ENCODE measurements at places on chromosomes 2 and 18. TPM values are rescaled to one million over a fixed set of nuclear protein-coding genes. Genes with fewer than 3 reads are reported as not detected.

DNA sequence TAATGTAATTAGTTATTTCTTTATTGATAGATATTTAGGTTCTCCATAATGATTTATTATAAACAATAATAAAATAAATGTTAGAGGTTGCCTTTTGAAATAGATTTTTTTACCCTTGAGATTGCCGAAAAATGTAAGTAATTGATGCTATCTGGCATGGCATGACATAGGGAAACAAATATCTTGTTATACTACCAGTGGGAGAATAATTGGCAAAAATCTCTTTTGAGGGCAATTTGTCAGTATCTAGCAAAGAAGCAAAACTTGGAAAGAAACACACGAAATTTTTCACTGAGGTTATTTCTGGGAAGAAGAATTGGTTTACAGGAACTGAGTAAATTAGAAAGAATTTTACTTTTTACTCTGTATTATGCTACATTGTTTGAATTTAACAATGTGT, 547.2 kb upstream of the SETBP1 start:
- no peak for DNase-seq

- no peak for DNase-seq
Measured at GRCh38 chr18:32208023-32208422, 18.2 kb downstream of the MEP1B start.

DNA sequence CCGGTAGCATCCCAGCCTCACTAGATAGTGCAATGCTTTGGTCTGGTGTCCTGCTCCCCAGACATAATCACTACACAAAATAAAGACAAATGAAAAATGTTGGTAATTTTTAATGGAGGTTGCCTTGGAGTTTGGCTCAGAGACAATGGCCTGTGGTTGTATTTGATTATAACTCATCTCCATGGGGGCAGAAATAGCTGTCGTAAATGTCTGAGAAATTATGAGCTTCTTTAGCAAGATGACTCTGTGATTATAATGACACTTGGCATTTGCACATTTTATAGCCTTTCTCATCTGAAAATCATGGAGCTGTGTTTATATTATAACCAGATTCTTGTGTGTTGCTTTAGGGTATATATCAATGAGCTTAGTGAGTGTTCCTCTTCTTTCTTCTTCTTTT, 1779.7 kb upstream of the CELF4 start:
- no peak for DNase-seq

DNA sequence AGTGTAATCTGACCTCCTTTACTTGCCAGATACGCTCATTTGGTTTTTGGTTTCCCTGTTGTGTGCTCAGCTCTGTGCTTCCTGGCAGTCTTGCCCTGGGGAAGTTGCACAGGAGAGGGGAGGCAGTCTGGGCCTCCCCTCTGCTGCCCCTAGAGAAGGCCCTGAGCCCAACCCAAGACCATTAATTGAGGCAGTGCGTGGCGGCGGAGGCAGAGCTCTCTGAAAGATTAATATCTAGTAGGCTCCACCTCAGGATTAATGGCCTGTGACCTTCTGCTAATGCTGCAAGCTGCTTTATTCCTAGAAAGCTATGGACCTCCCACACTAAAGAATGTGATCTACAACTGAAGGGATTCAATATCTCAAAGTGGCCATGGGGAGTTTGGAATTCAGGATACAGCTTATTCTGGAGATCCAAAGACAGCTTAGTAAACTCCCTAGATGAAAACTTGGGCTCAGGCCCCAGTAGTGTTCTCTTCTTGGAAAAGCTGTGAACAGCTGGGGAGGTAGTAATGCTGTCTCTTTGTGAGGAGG, 41.4 kb upstream of the MAPRE2 start:
- no peak for DNase-seq

DNA sequence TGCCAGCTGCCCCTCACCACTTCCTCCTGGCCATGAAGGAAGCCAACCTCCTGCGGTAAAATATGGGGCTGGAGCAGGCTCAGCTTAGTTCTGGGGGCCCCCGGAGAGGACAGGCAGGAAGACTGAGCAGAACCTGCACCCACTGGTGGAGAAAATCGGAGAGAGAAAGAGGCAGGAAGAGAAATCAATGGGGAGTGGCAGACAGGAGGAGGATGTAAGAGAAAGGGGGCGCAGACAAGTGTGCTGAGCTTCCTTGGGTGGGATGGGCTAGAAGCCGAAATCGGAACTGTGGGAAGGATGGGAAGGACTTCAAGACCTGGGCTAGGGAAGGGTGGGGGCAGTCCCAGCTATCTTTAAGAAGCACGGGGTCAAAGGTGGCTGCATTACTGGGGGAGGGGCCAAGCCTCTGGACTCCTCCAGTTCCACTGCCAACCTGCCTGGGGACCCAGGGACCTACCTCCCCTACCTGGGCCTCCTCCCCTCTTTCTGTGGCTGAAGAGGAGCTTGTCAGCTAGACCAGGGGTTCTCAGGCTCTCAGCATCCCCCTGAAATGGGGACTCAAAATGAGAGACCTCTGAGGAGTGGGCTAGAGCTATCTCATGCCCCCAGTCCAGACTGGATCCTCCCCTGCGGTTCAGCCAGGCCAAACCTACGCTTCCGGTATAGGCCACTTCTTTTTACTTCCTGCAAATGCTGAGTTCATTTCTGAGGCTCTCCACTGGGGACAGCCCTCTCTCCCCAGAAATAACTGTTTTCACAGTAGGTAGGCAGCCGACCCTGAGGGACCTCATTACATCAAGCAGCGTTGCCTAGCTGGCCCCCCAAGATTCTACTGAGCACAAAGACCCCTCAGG, 33.6 kb upstream of the B3GNT7 start:
- no peak for DNase-seq

GRCh38 chr2:130870779-130871178, 34.1 kb downstream of the ARHGEF4 start:
- DNase-seq, result no peak

DNA sequence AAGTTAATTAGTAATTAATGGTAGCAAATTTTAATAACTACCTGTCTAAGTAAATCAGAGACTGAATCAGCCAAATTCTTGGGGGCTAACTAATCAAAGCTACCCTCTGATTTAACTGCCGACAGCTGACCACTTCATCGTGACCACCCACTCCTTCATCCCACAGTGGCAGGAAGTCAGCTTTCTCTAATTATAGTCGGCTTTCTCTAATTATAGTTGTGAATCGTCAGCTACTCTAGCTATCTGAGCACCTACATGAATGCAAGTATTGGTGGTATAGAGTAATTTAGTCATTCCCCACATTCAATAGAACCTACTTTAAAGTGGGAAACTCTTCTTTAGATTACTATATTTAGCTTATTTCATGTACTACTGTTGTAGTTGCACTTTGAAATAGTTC, 185.5 kb downstream of the PTGR3 start:
- DNase-seq, result no peak

- DNase-seq, result no peak
Measured at GRCh38 chr2:120778244-120778643, 42.6 kb downstream of the GLI2 start.

DNA sequence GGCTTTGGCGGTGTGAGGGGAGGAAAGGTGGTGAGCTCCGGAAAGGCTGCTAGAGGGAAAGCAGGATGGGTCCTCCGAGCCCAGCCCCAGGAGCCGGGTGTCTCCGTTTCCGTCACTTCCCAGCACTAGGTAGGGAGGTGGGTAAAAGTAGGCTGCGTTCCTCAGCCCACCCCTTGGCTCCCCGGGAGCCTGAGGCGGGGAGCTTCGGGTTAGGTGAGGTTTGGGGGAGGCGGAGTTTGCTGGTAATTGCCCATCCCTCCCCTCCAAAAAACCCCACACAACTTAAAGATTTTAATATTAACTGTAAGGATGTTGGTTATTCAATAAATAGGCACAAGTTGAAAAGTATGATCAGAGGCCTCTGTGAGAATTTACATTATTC, 552 bp upstream of the ATF2 start:
- DNase-seq, result no peak

- DNase-seq, result no peak
Measured at GRCh38 chr18:62614494-62614893, 91.7 kb downstream of the ZCCHC2 start.

DNA sequence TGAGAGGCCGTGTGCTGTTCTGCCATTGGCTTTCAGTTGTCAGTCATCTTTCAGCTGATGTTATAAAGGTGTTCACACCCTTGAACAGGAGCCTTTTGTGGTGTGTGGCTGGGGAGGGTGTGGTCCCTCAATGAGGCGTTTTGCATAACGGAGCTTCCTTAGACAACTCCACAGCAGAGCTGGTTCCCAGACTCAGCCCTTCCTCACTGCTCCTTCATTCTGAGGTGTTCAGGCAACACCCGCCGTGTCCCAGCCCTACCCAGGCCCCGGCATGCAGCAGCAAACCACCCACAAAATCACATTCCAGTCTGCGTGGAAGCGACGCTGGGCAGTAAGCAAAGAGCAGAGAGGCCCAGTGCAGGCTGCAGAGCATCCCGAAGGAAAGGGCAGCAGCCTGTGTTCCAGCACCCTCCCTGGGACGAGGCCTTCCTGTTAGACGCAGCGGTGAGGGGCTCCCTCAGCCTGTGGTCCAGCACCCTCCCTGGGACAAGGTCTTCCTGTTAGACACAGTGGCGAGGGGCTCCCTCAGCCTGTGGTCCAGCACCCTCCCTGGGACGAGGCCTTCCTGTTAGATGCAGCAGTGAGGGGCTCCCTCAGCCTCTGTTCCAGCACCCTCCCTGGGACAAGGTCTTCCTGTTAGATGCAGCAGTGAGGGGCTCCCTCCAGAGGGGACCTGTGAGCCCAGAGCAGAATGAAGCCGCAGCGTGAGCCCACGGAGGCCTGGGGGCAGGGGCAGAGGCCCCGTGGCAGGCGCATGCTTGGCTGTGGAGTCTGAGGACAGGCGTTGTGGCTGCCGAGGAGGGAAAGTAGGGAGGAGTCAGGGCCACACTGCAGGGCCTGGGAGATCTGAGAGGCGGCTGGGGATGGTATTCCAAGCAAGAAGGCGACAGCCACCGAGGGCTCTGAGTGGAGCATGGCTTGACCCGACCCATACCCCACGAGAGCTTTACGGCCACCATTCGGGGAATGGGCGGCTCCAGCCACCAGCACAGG, 201.8 kb upstream of the HDAC4 start:
- DNase-seq, result no peak

DNA sequence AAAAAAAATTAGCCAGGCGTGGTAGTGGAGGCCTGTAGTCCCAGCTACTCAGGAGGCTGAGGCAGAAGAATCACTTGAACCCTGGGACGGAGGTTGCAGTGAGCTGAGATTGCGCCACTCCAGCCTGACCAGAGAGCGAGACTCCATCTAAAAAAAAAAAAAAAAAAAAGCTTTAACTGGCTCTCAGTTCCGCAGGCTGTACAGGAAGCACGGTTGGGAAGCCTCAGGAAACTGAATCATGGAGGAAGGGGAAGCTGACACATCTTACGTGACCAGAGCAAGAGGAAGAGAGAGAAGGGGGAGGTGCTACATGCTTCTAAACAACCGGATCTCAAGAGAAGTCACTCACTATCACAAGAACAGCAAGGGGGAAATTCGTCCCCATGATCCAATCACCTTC, 505.6 kb upstream of the SLC8A1 start:
- no peak for DNase-seq

DNA sequence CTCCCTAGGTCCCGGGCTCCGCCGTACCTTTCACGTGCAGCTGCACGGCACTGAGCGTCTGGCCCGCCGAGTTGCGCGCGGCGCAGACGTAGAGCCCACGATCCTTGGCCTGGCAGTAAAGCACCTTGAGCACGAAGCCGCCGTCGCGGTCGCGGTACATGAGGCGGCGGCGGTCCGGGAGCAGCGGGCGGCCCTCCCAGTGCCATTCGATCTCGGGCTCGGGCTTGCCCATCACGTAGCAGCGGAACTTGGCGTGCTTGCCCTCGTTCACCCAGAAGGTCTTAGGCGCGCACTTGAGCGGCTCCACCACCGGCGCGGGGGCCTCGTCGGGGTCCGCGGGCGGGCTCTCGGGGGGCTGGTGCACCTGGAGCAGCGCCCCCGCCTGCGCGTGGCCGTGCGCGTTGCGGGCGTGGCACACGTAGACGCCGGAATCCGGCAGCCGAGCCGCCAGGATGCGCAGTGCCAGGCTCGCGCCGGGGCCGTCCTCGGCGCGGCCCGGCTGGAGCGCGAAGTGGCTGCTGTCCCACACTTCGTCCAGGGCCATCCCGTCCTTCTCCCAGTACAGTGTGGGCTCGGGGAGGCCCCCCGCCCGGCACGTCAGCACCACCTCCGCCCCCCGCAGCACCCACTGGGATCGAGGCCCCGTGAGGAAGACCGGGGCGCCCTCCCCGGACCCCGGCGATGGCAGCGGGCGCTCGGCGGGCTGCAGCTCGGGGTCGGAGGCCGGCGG, 980 bp downstream of the OBSL1 start:
- peak; percentile 37 for DNase-seq

DNA sequence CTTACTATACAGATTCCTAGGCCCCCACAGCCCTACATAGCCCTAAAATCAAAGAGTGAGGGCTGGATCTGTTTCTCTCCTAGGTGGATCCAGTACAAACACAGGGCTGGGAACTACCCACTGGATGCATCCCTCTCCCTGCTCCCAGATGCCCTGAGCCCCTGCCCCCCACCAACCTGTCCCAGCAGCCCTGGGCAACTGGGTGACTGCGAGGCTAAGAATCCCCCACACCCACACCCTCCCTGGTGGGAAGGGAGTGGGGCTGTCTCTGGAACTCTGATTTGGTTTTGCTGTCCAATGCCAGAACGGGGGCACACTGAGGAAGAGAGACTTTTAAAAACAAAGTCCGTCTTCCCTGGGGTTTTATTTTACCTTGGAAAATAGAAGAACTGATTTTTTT, 113.1 kb downstream of the SMAD7 start:
- no peak for DNase-seq

SUCLG1 gene
- total RNA-seq, result 62.2 TPM

GRHL1 gene
- total RNA-seq, result 2.4 TPM

MATN3 gene
- total RNA-seq, result 9.1 TPM

PLCD4 gene
- total RNA-seq, result 0.89 TPM

TMEM198 gene
- total RNA-seq, result 3.5 TPM

OTOF gene
- 0.10 TPM for total RNA-seq

SIX2 gene
- total RNA-seq, result 0.29 TPM

SNORC gene
- 3.6 TPM for total RNA-seq

TMEM200C gene
- total RNA-seq, result 1.9 TPM

PCGF1 gene
- 27.1 TPM for total RNA-seq

ESCO1 gene
- 14.3 TPM for total RNA-seq

COL4A3 gene
- total RNA-seq, result 43.3 TPM

FAM117B gene
- total RNA-seq, result 4.9 TPM

LINC00305 gene
- total RNA-seq, result not detected

MYL12A gene
- total RNA-seq, result 532 TPM

Measured in left lung (tissue), 14 donors.